ENCODE measurements at places on chromosomes 4 and X. TPM values are rescaled to one million over a fixed set of nuclear protein-coding genes. Genes with fewer than 3 reads are reported as not detected.

P2RY4 gene
- not detected for total RNA-seq

- no peak for DNase-seq
These were observed 449.1 kb upstream of the NDST4 start for GRCh38 chr4:115562506-115562905.

HAND2 gene
- not detected for total RNA-seq

GRCh38 chr4:73109493-73109892, 40.0 kb upstream of the COX18 start:
- DNase-seq: no peak

TLR3 gene
- total RNA-seq: 1.8 TPM

DNA sequence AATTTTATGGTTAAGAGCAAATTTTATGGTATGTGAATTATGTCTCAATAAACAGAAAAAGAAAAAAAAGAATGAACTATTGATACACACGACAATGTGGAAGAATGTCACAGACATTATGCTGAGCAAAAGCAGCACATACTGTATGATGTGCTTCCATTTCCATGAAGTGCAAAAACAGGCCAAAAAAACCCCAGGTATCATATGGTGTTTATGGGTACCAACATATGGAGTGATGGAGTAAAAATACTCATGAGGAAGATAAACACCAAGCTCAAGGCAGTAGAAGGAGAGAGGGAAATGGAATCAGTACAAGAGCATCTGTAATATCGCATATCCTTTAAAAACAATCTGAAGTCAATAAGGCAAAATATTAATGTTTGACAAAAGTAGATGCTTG, 4.2 kb upstream of the GATA1 start:
- no peak for DNase-seq

DNA sequence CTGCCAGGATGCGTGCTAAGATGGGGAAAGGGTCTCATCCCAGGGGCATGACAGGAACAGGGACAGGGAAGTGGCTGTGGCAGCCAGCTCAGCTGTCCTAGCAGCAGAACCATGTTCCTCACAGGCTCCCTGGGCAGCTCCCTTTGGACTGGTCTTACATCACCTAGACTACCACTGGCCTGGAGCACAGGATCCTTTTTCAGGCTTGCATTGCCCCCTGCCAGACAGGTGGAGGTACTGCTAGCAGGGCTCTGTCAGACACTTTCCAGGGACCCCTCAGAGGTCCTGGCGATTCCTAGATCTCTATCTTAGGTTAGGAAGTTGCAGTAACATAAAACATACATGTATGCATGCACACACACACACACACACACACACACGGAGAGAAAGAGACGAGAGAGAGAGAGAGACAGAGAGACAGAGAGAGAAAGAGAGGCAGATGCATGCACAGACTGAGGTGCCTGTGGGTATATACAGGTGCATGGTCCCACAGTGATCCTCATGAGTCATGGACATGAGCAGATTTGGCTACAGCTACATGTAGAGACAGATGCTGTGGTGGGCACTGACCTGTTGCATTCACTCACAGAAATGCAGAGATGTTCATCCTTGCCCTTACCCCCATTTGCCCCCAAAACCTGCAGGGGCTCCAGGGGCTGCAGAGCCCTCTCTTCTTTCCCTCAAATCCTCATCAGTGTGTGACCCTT, 63.6 kb downstream of the STARD8 start:
- DNase-seq: peak; percentile 88

DNA sequence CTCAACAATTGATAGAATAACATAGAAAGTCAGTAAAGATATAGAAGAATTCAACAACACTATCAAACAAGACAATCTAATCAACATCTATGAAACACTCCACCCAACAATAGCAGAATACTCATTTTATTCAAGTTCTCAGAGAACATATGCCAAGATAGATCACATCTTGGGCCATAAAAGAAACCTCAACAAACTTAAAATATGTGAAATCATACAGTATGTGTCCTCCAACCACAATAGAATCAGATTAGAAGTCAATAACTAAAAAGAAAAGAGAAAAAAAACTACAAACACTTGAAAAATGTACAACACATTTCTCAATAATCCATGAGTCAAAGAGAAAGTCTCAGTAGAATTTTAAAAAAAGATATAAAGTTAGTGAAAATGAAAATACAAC, 78.6 kb upstream of the LDB2 start:
- DNase-seq: no peak

- no peak for DNase-seq
These were observed 87.5 kb downstream of the TRAPPC11 start for GRCh38 chr4:183746305-183747229.

PCYT1B gene
- total RNA-seq: 22.9 TPM

STAP1 gene
- total RNA-seq: not detected

- no peak for DNase-seq
These were observed 74.9 kb downstream of the MAB21L2 start for GRCh38 chr4:150656891-150657290.

GRCh38 chr4:168451331-168451730, 29.0 kb downstream of the DDX60L start:
- DNase-seq: no peak

- no peak for DNase-seq
These were observed 114.6 kb upstream of the GRID2 start for GRCh38 chr4:92189146-92189545.

DNA sequence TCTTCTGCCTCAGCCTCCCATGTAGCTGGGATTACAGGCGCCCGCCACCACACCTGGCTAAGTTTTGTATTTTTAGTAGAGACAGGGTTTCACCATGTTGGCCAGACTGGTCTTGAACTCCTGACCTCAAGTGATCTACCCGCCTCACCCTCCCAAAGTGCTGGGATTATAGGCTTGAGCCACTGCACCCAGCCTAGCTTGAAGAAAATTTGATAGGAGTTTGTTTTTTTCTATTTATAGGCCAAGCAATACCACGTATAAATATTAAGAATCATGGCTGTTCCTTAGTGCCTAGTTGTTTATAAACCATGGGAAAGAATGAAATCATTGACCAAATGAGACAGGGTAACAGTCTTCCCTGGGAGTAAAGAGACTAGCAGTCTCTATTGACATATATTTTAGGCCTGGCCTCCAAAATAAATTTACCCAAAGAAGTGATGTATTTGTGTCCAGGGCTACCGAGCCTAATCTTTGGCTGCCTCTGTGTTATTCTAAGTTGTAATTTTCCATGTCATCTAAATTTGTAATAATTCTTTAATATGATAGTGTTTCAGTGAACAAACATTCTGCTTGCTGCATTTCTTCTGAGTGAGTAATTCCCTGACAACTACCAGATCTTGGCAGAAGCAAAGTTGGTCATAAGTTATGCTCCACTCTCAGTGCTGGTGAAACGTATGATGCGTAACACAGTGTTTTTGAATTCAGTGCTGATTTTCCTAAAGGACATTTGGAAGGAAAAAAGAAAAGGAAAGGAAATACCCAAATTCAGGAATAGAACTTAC, 10.3 kb downstream of the PKD2 start:
- no peak for DNase-seq

SPIN2A gene
- total RNA-seq: 1.4 TPM

DNA sequence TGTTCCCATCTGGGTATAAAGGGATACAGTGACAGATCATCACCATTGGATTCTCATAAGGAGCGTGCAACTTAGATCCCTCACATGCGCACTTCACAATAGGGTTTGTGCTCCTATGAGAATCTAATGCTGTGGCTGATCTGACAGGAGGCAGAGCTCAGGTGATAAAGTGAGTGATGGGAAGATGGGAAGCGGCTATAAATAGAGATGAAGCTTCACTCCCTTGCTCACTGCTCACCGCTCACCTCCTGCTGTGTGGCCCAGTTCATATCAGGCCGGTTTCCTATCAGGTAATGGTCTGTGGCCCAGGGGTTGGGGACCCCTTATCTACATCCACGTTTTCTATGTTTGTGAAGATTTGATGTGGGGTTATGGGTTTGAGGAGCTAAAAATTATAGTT, 43.7 kb downstream of the FAT4 start:
- DNase-seq: no peak

NPY5R gene
- total RNA-seq: 0.15 TPM

DNA sequence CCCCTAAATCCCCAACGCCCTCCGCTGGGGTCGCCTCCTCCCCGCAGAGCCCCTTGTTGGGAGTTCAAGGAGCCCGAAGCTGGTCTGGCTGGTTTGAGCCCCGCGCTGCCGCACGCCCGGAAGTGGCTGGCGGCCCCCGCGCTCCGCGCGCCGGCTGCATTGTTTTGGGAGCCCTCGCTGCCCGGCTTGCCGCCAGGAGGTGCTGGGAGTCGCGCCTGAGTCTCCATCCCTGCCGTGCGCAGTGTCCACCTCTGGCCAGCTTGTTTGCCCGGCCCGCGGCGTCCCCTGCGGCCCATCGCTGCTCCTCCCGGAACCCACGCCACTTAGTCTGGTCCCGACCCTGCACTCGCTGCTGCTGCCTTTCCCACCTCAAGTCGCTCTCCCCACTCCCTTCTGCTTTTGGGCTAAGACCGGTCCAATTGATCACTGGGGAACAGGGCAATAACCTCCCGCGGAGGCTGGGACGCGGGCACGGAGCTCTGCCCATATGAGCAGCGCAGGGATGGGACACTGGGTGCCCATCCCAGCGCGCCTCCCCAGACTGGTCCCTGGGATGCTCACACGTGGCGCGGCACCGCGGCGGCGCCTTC, 2.2 kb upstream of the SFRP2 start:
- DNase-seq: peak; percentile 87

PCDH10 gene
- total RNA-seq: 41.2 TPM

Measured in H7 (cell line).